ENCODE measurements at places on chromosomes 7 and 10.

DNA sequence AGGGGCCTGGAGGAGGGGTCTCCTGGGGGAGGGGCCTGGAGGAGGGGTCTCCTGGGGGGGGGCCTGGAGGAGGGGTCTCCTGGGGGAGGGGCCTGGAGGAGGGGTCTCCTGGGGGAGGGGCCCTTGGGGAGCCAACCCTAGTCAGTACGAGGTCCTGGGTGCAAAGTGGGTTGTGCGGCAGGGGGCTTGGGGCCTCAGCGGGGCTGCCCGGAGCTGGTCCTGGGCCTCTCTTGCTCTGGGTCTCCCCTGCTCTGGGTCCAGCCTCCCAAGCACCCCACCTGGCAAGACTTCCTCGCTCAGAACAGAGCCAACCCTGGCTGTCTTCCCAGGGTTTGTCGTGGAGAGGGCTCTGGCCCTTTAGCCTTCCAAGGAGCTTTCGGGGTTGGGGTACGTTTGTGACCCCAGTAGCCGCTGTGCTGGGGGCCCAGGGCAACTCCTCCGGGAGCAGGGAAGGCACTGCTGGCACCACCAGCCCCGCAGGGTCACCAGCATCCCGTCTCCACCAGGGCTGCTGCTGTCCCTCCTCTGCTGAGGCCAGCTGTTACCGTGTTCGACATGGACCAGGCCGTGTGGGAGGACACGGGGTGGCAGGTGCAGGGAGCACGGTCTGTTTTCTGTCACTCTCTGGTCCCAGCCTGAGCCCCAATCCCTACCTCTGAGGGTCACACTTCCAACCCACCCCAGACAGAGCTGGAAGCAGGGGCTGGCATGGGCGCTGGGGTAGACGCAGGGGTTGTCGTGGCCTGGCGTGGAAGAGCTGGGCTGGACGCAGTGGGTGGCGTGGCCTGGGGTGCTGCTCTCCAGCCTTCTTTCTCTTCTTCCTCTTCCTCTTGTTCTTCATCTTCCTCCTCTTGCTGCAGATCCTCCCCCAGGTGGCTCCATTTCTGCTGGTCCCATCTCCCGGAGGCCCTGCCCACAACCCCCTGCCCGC lies 22.8 kb downstream of the PWWP2B start:
- DNase-seq = no peak

DNA sequence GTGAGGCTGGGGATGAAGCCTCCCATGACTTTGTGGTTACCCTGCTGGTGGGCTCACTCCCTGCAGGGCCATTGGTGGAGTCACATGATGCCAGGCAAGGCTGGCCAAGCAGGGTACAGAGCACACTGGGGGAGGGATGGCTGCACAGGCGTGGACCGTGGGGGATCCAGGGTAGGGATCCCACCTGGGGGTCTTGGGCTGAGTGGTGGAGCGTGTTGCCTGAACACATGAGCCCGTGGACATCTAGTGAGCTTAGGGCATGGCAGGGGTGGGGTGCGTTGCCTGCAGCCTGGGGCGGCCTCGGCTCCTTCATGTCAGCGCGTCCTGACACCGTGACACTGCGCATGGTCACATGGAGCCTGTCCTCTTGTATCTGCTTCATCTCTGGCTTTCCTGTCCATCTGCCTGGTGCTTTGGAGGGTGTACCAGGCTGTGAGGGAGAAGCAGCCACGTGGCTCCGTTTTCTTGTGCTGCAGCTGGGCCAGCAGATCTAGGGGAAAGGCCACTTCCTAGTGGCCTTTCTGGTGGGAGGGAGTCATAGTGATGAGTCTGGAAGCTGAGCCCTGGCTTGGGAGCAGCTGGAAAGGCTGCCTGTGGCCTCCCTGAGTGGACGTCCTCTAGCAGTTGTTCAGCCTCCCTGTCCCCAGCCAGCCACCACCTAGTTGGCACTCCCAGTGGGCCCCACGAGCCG lies 96.2 kb downstream of the LHPP start:
- no peak for DNase-seq

- DNase-seq = no peak
Observed at GRCh38 chr7:12943781-12944180, 256.3 kb downstream of the ARL4A start.

DNA sequence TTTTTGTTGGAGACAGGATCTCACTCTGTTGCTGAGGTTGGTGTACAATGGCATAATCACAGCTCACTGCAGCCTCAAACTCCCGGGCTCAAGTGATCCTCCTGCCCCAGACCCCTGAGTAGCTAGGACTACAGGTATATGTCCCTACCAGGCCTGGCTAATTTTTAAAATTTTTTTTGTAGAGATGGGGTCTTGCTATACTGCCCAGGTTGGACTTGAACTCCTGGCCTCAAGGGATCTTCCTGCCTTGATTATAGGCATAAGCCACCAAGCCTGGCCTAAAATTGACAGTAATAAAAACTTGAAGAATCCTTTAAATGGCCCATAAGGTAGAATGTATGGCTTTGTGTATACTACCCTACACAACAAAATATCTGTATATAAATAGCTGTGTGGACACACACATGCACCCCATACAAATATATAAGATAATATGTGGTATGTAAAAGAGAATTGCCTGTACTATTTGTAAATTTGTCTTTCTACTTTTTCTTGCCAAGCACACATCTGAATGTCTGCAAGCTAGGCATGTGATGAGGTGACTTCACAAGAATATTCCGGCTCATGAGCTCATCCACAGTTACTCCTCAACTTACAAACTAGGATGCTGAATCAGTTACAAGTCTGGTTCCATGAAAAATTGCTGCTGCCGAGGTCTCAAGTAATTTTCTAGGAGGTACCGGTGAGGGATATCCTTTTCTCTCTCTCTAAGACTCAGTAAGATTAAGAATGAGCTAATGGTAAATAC lies 26.6 kb downstream of the POLR3A start:
- DNase-seq = no peak

DNA sequence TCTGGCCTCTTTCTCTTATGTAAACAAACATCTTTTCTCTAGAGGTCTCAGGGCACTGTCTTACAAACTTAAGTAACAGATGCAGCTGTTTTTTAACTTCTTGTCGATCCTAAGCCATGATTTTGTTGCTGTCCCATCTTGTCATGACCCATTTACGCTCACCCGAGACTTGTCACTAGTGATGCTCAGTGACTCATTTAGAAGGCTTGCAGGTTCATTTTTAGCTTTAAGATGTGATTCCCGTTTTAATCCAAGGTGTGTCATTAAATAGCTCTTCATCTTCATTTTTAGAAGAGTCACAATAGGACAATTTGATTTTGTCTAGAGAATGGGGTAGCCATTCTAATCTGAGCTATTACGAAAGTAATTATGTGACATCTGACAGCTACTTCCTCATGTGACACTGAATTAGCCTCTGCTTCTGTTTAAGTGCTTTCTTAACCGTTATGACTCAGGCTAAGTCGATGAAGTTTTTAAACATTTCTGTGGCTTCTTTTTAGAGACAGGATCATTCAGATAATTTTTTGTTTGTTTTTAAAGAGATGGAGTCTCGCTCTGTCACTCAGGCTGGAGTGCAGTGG lies 42.7 kb downstream of the SPDYE5 start:
- DNase-seq = peak; percentile 40

DNA sequence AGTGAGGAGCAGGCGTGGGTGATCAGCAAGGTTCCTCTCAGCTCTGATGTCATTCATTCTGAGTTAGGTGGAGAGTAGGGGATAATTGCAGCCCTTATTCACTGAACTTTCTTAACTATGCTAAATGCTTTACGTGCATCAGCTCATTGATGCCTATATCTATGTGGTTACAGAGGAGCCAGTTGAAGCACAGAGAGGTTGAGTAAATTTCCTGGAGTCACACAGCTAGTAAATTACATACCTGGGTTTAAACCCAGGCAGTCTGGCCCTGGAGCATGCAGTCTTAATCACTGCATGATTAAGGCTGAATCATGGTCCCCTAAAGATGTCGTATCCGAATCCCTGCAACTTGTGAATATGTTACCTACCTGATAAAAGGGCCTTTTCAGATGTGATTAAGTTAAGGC lies 99.6 kb downstream of the GRK5 start:
- DNase-seq = no peak

- no peak for DNase-seq
Observed at GRCh38 chr7:54864663-54865062, 105.7 kb upstream of the SEC61G start.
